Stimulated activated CD4-positive, alpha-beta T cell treated with anti-CD3 and anti-CD28 coated beads, Interleukin-1b, Interleukin-23, amount 100 ng/mL, for 4 hours (primary cell): ENCODE measurements at places on chromosomes 4 and X.

DNA sequence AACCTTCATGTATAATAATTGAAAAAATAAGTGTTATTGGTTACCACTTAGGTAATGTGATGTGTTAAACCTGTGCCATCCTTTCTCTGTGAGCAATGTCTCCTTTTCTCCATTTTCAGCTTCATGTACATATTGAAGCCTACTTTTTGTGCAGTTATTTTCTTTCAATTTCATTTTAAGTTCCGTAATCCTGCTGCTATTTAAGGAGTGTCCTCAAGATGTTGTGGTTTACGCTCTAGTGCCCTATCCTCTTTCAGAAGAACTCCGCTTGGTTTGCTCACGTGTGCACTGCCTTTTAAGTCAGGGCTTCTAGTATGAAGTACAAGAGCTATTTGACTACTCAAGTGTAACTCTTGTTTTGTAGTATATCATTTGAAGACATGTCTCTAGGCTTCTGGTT lies 2253.2 kb upstream of the TENM3 start:
- no peak for DNase-seq

DNA sequence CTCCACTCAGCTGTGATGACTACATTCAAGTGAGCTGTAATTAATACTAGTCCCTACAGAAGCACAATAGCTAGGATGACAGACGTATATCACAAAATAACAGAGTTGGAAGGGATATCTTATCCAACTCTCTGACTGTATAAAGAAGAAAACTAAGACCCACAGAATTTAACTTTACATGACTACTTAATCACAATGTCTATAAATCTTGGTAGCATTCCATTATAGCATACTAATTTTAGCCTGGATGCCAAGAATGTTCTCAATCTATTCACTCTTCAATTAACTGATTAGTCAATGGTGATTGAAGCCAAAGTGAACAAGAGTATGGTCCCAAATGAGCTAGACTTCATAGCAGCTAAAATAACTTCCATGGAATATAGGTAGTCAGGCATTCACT lies 31.2 kb downstream of the RPS6KA6 start:
- DNase-seq, result no peak

GRCh38 chrX:3184176-3184930 lies 143.1 kb downstream of the ARSF start:
- no peak for DNase-seq

- DNase-seq, result no peak
These were observed 33.7 kb downstream of the ASB9 start for GRCh38 chrX:15236146-15236545.

GRCh38 chr4:41176340-41176739 lies 38.0 kb downstream of the APBB2 start:
- DNase-seq, result no peak

- DNase-seq, result no peak
These were observed 72.6 kb downstream of the SH3KBP1 start for GRCh38 chrX:19814778-19815177.

DNA sequence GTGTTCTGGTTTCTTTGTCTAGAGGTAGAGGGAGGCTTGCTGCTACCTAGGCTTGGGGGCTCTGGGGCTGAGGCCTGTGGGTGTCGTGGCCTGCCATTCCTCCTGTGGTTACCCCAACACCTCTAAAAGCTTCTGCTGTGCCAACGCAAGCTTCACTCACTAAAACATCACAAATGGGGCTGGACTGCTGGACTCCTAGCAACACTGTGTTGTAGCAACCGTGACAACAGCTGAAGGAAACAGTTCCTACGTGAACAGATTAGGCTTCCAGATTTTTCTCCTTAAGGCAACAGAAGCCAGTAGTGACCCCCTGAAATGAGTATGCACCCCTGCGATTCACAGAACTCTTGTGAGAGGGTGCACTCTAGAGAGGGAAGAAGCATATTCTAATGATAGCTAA lies 138.3 kb upstream of the TEX13D start:
- no peak for DNase-seq

DNA sequence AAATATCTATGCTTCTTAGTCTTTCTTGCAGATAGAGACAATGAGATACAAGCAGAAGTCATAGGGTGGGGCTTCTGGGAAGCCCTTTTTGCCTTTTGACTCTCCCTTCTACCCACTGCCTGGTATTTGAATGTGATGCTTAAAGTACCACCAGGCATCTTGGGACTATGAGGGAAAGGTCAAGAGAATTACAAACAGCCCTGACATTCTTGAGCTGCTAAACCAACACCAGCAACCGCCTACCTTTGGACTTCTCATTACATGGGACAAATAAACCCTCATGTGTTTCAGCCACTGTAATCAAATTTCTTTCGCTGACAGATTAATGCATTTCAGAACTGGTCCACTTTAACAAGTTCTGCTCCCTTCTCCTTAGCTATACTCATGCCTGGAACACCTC lies 112.8 kb downstream of the LUZP4 start:
- no peak for DNase-seq

DNA sequence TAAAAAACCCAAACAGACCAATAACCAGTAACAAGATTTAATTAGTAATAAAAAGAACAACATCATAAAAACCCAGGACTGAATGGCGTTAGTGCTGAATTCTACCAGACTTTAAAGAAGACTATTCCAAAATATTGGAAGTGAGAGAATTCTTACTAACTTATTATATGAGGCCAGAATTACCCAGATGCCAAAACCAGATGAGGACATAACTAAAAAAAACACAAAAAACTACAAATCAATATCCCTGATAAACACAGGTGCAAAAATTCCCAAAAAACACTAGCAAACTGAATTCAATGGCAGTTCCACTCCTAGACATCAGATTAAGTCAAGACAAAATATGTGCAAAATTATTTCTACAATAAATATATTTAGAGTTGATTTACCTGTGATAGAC lies 400.1 kb upstream of the PABPC4L start:
- no peak for DNase-seq

DNA sequence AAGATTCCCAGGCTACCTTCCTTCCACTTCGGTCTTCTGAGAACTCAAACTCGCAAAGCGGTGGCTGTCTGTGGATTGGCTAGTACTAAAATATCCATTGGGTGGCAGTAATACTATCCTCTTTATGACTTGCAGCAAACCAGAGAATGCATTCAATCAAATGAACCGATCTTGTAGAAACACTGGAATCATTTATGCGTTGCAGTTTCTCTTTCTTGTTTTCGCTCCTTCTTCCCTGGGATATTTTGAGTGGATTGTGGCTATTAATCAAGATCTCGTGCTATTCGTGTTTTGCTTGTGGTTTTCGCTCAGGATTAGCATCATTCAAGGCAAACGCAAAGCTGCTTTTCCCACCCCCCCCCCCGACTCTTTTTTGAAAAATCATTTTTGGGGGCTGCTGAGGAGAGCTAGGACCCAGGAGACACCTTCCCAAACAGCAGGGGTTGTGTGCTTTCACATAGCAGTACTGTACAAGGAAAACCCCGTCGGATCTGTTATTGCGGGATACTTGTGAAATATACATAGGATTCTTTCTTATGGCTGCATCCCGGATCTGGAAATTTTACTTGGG lies at the start of gene IL1RAPL1:
Gene IL1RAPL1 (plus strand): TSS at position 466 of the 571 bp plus-strand sequence.
- DNase-seq, result no peak

- no peak for DNase-seq
These were observed 23.2 kb upstream of the UVSSA start for GRCh38 chr4:1323635-1324442.

DNA sequence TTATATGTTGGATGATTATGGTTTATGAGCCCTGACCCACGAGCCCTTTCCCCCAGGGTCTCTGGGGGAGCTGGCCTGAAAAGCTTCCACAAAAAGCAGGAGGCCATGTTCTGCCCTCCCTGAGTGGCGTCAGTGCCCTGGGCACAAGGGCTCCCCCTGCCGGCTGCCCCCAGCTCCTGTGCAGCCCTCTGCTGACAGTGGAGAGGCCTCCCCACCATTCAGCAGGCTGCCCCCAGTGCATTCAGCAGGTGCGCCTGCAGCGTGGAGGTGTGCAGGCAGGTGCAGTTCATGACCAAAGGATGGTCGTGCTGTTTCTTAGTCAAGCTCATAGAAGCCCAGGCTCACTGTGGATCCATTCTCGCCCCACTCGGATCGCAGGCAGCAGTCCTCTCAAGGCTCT lies 12.5 kb upstream of the S100P start:
- DNase-seq, result no peak

- DNase-seq, result no peak
These were observed 50.6 kb downstream of the JADE1 start for GRCh38 chr4:128859887-128860677.

- DNase-seq, result no peak
These were observed 575 bp downstream of the TREX2 start for GRCh38 chrX:153445106-153445855.

DNA sequence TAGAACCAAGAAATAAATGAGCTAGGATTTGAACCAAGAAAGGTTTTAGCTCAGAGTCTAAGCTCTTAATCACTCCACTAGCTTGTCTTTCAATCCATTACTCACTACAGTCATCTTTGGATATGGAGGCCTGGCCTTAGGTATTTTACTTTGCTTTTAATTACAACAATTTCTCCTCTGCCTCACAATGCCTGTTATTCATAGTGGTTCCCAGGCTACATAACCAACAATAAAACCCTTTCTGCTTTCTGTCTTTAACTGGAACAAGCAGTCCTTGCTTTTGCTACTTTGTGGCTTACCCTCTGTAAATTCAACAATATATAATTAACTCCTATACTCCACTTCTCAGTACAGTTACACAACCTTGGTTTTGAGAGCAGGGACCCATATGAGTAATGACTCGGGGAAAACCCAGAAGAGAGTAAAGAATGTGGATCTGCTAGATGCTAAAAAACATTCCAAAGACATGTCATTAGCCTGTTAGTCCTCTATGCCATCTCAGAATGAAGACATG lies 94.7 kb upstream of the NAP1L5 start:
- DNase-seq, result no peak

DNA sequence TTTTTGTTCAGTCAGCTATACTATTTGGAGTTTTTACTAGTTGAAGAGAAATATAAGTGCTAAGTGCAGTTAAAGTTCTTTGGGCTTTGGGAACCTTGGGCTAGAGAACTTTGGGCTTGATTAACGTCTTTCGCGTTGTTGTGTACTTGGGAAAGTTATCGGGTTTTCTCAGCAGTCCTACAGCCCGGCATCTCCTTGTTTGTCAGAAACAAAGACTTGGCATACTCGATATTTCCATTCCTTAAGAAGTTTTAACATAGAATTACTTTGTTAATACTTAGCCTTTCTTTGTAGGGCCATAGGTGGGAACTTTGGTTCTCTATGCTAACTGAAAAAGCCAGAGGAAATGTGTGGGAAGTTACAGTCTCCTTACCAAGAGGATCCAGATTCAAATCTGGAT lies 28.7 kb downstream of the RAPGEF2 start:
- DNase-seq, result no peak

GRCh38 chr4:121221201-121221600 lies 57.1 kb upstream of the TNIP3 start:
- no peak for DNase-seq

GRCh38 chr4:142683997-142684396 lies 162.1 kb downstream of the INPP4B start:
- no peak for DNase-seq

DNA sequence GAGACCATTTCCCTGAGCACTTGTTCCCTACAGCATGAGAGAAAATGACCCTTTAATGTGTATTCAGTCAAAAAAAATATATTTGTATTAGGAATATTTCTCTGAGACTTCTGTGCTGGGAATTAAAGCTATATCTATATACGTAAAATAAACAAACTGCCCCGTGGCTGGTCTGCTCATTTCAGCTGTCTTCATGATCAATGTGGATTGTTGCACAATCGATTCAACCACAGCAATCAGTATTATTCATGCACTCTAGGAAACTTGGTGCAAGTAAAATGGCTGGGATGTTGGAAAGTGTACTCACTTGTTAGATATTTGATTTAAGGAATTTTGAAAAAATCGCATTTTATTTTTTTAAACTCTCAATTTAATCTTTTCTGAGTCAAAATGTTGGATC lies 307.9 kb upstream of the ZFP42 start:
- no peak for DNase-seq

DNA sequence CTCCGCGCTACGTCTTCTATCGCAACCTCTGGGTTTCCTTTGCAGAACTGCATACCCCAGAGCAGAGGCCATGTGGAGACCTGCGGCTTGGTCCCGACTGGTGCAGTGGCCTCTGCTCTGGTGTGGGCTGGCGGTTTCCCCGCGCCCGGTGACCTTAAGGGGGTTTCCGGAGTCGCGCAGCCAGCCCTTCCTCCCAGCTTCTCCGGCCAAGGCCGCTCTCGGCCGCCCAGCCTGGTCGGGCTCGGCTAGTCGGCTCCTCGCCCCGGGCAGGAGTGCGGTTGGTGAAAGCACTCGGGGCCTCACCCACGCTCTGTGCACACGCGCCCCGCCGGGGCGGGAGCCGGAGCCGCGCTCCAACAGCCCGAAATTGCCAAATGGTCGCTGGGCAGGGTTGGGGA lies 84.9 kb downstream of the BCOR start:
- no peak for DNase-seq
